Fibroblast of lung (primary cell): ENCODE measurements at places on chromosomes 7 and 10. TPM values are rescaled to one million over a fixed set of nuclear protein-coding genes. Genes with fewer than 3 reads are reported as not detected.

Gene CALCR
- total RNA-seq, result not detected in 2 replicates

Gene ANXA8L1
- total RNA-seq, result not detected in 2 replicates

Gene SMKR1
- total RNA-seq, result 0.51 and 3.5 TPM in 2 replicates

Gene AFAP1L2
- total RNA-seq, result 0.17 and 0.77 TPM in 2 replicates

Gene PROSER2
- total RNA-seq, result 1.8 and 2.6 TPM in 2 replicates

Gene NAT16
- not detected in 2 replicates for total RNA-seq
